Stimulated activated CD4-positive, alpha-beta T cell treated with anti-CD3 and anti-CD28 coated beads, Interleukin-12 subunit alpha, Interleukin-12 subunit beta, amount 100 ng/mL, for 24 hours (primary cell): ENCODE measurements at places on chromosomes 12 and 14.

GRCh38 chr12:96248136-96248931 is 54.2 kb downstream of the ELK3 start:
- DNase-seq, result no peak

GRCh38 chr14:103676881-103677675 is 38.2 kb downstream of the XRCC3 start:
- DNase-seq, result no peak

GRCh38 chr12:3329361-3329760 is 161.6 kb upstream of the PRMT8 start:
- DNase-seq, result no peak

GRCh38 chr14:99725774-99726537 is 41.9 kb downstream of the CYP46A1 start:
- DNase-seq, result no peak

- DNase-seq, result no peak
Observed at GRCh38 chr12:86530996-86531655, 274.9 kb upstream of the MGAT4C start.

DNA sequence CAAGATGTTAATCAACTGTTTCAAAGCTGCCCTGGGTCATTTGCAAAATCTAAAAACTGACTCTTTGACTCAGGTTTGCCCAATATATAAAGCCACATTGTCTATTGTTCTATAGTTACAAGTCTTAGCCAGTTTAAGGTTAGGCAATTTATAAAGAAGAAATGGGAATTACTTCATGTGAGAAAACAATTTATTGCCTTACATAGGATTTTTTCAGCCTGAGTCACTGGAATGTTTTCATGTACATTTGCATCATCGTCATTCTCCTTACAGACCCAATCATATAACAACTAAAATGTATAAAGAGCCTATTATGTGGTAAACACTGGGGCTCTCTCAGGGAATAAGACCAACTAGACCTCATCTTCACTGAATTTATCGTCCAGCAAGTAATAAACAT is 100.3 kb upstream of the PLEKHG7 start:
- DNase-seq, result no peak

- no peak for DNase-seq
Observed at GRCh38 chr12:73452672-73453469, 1084.8 kb upstream of the ATXN7L3B start.

- DNase-seq, result no peak
Observed at GRCh38 chr14:50711043-50711442, 42.9 kb upstream of the SAV1 start.

DNA sequence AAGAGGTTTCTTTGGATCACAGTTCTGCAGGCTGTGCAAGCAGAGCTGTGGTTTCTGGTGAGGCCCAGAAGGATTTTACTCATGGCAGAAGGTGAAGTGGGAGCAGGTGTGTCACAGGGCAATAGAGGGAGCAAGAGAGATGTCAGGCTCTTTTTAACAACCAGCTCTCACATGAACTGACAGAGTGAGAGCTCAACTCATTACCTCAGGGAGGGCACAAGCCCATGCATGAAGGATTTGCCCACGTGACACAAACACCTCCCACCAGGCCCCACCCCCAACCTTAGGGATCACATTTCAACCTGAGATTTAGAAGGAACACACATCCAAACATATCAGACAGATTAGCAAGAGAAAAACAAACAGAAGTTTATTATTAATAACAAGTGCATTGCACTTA is 470.4 kb downstream of the GALC start:
- no peak for DNase-seq

DNA sequence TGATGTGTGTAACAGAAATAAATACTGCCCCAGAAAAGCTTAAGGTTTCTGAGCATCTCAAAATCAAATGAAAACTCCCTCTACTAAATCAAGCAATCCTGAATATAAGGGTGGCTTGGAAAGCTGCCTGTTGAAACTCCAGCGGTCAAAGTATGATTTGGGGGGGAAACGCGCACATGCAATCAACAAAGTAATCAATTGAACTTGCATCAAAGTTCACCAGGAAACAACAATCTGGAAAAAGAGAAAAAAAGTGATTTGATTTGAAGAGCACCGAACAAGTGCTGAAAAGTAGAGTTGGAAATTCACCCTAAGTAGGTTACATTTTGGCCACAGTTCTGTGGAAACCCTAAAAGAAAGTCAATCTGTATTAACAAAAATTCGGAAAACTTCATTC is 700 bp downstream of the CNIH1 start:
- no peak for DNase-seq

DNA sequence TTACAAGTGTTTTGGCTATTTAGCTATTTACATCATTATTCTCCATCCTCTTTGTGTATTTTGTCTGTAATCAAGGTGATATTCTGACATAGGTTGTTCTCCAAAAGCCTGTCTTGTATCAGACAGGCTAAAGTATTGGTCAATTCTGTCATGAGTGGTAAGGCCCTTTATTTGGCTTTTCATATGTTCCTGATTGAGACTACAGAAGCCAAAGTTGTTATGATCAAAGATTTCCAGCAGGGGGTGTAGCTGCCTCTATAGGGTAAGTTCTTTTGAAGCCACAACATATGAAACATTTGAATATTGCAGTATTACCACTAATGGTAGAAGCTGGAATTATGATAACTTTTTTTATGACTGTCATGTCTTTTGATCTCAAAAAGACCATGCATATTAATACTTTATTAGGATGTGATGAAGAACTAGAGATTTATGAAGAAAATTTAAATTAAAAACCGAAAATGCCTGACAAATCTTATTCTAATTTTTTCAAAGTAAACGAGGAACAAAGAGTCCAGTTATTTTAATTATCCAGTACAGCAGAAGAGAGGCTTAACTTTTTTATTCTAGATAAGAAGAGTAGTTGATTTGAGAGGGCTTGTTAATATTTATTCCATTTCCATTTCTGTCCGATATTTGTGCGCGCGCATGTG is 3.4 kb upstream of the ARHGAP5 start:
- DNase-seq, result no peak

DNA sequence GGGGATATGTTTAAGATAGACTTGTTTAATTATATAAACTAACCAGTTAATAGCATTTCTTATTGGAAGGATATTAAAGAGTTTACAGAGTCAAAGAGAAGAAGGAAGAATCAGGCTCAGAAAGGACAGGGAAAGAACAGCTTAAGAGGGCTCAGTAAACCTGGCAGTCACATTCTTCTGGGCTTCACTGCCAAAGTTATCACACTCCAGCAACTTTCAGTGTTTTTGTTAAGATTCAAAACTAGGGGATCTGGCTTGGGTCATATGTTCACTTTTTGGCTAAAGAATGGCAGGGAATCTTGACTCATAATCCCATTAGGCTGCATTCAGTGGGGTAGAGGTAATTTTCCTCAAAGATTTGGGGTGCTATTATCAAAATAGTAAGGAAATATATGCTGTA is 312.3 kb downstream of the RAD51B start:
- no peak for DNase-seq

GRCh38 chr14:81519200-81520011 is 14.2 kb downstream of the SEL1L start:
- DNase-seq, result no peak

GRCh38 chr14:71231521-71232393 is 324.5 kb downstream of the PCNX1 start:
- DNase-seq, result no peak

GRCh38 chr12:26122061-26122680 is 2.7 kb downstream of the BHLHE41 start:
- peak; percentile 8 for DNase-seq

GRCh38 chr12:111886662-111887545 is 44.9 kb downstream of the MAPKAPK5 start:
- no peak for DNase-seq

DNA sequence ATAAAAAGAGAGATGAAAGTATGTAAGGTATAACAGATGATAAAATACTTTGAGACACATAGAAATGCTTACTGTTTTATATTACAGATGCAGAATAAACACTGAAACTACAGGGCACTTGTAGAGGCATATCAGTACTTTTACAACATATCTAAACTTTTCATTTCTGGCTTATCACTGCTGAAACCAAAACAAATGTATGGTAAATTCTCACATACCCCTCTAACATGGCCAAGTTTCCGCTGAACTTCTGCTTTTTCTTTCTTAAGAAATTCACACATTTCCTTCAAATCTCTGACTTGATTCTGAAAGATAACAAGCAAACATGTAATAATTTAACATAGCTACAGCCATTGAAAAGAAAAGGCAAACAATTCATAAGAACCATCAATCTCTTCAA is 33.3 kb upstream of the C12orf50 start:
- no peak for DNase-seq

GRCh38 chr12:131126662-131127173 is 173.0 kb downstream of the ADGRD1 start:
- DNase-seq, result no peak

DNA sequence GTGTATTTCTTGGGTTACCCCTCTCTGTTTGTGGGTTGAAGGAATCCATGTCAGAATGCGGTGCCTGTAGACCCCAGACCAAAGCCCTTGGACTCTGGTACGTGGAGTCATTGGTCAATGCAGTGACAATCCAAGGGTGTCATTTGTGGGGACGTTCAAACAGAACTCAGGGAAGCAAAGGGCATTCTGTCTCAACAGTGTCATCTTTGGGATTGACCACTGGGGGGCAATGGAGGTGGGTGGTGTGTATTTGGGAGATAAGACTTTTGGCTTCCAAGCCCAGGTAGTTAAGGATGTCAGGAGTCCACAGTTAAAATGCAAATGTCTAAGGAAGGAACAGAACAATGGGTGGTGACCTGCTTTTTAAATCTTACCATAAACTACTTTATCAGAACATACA is 54.6 kb upstream of the CCDC175 start:
- DNase-seq, result no peak

DNA sequence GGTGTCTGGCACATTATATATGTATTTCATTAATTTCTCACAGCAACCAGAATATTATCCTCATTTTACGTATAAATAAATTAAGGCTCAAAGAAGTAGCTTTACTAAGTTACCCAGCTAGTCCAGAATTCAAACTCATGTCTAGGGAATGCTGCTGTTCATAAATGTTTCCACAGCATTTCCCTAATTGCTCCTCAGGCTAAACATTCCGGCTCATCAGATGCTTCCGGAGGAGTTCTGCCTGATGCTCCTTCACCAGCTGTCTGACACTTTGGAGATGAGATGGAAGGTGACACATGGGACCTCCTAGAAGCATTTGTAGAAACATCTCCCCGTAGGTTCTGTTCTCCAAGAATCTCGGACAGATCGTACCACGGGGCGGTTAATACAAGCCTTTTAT is 12.1 kb downstream of the KRT85 start:
- DNase-seq, result no peak

GRCh38 chr14:52790011-52790755 is 1.2 kb downstream of the GNPNAT1 start:
- no peak for DNase-seq

DNA sequence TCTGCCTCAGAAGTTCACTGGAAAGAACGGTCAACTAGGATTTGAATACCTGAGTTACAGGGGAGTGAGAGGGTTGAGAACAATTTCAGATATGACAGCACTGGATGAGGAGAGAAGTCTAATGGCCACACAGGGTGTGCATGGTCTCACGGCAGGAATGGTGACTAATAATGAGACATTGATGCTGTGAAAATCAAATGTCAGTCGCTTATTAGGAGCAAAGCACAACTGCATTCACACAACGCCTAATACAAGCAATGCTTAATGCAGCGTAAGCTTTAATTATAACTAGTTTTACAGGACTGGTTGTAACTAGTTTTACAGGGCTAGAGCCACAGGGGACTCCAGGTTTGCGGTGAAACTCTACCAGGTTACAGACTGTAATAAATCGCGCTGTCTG is 23.4 kb upstream of the PRIMA1 start:
- no peak for DNase-seq

DNA sequence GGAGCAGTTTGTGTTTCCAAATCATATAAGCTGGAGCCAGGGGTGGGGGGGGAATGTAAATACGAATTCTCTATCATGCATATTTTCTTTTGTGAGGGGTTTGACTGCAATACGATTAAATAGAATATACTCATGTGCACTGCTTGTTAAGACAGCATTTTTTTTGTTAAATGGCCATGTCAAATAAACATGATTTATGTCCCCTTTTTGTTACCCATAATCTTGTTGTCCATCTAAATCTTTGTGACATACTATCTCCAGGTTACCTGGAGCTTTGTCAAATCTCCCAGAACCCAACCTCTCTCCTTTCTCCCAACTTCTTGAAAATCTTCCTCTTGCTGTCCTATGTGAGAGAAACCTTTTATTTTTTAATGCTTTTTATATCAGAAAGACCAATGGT is 233.1 kb downstream of the SLC25A21 start:
- DNase-seq, result no peak

DNA sequence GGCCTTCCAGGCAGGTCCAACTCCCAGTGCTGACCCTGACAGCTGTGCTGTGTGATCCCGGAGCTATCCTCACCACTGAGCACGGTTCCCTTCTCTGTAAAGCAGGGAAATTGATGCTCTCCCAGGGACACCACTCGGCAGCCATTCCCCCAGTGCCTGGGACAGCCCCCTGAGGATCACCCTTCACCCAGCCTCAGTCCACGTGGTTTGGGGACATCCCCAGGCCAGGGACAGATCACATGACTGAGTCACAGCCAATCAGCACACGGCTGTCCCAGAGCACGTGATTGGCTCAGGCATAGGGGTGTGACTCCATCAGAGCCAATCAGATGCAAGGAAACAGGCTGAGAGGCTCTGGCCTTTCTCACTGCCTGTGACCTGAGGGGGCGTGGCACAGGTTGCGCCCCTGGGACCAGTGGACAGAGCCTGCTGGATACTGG is 68.8 kb upstream of the SFSWAP start:
- DNase-seq, result no peak

DNA sequence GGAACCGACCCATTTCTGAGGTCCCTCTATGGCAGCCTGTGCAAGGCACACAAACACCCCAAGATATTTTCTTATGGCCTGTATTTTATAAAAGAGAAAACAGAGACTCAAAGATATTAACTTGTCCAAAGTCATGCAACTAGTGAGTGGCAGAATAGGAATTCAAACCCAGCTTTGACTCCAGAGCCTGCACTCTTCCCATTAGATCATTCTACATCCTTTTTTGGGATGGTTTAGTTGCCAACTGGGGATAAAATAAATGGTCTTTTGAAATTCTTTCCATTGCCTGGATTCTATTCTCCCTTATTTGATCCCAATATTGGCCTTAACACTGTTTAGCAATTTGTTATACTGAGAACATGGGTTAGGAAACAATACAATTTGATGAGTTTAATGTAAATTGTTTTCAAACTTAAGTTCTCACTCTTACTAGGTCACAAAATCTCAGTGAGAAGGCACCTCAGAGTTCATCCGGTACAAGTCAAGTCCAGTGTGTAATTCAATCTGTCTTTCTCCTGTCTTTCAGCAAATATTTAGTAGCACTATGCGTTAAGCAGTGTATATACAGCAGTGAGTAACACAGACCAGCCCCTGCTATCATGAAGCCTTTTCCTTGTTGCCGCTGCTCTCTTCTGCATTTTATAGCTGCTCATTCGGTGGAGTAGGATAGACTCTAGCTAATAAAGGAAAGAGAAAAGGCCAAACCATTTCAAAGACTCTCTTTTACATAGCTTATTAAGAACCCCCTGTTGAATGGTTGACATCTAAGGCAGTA is 162.1 kb upstream of the IFNG-AS1 start:
- no peak for DNase-seq

- DNase-seq, result no peak
Observed at GRCh38 chr12:109767991-109768900, 54.6 kb downstream of the FAM222A start.
